ENCODE measurements at places on chromosomes 4 and X.
A peak's percentile ranks its signal among the peaks of the same experiment; 100 is the strongest.

- DNase-seq, result no peak
Measured at GRCh38 chr4:52641854-52642563, 17.1 kb downstream of the USP46 start.

- peak; percentile 40 for DNase-seq
Measured at GRCh38 chrX:147476008-147476407, 435.7 kb upstream of the FMR1 start.

DNA sequence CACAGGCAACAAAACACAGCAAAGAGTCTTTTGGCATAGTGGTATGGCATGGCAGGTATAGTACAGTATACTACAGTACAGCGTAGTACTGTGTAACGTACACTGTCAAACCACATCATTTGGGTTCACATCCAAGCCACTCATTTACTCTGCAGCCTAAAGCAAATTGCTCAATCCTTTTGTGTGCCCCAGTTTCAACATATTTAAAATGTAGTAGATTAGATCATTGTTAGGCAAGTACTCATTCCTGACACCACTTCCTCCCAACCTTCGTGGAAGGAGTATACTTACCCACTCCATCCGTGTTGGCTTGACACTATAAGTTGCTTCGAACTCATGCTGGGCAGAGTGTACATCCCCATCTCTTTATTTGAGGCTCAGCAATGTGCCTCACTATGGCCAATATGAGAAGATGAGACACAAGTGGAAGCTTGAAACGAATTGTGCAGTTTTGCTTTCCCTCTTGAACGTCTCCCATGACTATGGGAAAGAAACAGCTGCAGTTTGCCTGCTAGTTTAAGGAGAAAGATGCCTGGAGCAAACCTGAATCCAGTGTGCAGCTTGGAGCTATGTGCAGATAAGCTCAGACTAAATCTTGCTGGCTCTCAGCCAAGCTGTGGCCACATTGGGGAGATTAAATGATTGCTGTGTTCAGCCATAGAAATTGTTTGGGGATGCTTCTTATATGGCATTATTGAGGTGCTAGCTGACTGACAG, 85.7 kb upstream of the TBL1X start:
- no peak for DNase-seq

DNA sequence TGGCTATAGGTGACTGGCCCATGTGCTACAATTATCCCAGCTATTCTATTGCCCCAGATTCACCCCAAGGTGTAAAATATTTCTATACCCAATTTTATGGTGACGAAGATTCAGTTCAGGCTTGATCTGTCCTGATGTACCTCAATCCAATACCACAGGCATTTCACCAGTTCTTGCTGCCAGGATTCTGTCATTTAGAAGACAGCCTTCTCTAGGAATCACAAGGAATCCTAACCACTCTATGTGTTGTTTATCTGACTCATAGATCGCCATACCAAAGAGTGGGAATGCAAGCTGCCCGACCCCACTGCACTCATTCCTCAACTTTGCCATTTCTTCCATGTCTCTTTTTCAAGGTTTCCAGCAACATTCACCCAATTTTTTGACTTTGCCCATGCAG, 355.0 kb upstream of the EMCN start:
- no peak for DNase-seq

GRCh38 chr4:4559596-4559995, 17.7 kb upstream of the STX18 start:
- no peak for DNase-seq

DNA sequence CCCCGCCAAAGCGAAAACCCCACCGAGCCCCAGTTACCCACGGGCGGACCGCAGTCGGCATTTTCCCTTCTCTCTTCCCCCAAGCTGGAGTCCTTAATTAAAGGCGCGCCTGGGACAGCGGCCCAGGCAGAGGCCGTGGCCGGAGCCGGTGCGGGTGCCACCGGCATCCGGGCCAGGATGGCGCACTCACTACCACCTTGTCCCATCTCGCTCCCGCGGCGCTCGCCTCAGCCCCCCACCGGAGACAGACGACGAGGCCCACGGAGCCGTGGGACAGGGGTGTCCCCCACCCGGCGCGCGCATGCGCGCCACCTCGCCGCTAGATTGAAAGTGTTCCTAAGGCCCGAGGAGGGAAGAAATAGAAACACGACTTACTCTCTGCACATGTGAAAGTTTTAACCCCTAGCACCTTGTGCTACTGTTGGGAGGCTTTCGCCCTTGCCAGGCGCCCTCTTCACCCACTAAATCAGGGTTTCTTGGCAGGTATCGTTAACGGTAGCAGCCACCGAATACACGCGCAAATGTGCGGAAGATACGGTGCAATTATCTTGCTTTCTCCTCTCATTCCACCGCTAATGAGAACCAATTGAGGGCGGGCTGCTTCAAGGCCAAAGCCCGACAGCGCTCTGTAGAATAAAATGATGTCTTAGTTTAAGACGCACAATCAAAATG, 64.3 kb upstream of the CCDC160 start:
- DNase-seq, result peak; percentile 58

- no peak for DNase-seq
Measured at GRCh38 chr4:105139646-105140045, 7.0 kb upstream of the TET2 start.

DNA sequence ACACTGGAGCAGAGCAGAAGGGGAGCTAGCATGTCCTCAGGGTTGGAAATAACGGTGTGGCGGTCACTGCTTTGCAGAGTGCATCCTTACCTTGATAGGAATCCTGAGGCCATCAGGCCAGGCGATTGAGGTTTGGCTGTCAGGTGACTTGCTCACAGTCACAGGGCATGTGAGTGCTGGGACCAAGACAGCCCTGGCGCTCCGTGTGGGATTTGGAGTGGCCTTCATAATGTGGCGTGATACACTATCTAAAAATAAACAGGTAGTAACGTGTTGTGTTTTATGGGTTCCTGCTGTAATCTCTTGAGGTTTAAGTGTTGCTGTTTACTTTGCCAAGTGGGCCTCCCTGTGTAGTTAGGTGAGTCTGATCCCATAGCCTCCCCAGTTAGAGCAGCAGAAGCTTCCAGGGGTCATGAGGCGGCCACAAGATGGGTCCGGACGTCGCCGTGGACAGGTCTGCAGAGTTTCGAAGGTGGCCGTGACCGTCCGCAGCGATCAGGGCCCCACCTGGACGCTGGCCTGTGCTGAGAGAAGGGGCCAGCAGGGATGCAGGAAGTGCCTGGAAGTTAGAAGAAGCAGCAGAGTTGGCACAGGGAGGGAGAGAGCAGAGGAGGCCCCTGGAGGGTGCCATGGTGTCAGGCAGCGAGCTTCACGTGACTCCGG, 27.7 kb downstream of the RGS12 start:
- DNase-seq, result no peak

- DNase-seq, result no peak
Measured at GRCh38 chrX:77450996-77451395, 3.8 kb downstream of the FGF16 start.

- no peak for DNase-seq
Measured at GRCh38 chr4:54754394-54754793, 96.6 kb downstream of the KIT start.

DNA sequence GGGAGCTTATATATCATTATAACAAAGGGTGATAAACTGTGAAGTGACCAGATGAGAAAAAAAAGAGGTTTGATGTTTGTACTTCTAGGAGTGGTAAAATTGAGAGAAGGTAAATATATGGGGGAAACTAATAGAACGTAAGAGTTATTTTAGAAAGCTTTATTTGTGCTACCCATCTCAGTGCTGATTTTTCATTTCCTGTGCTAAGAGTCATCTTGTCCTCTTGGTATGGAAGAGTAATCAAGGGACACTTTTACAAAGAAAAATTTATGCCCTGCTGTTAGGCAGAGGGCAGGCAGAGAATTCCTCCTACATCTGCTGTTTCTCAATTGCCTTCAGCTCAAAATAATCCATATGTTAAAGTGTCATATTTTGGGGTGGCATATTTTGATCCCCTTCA, 49.6 kb upstream of the BMP2K start:
- DNase-seq, result no peak

DNA sequence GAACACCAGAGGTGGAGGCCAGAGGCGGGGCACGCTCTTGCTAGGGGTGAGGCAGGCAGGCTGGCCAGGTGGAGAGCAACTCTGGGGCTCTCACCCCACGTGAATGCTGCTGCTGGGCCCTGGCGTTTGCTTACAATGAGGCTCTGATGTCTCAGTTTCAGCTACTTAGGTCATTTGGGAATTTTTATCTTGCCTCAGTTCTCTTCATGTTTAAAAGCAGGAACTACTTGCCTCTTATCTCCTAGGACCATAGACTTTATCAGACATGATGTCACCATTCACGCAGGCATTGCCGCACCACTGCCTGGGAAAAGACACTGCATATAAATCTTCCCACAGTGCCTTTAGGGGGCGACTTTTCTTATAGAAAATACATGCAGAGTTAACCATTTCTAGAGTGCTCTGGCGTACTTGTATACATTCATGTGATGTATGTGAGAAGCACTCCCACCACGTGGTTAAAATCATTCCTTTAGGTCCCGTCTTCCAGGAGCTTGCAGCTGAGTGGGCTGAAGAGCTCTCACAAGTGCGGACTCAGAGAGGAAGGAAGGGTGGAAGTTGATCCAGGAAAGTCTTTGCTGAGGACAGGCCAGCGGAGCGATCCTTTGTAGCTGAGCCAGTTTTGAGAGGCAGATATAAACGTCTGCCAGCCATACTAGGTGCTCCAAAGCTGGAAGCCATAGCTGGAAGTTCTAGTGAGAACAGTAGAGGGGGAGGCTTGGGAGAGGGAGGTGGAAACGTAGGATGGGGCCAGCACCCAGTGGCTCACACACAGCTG, 84.3 kb upstream of the CLDN34 start:
- DNase-seq, result no peak

- no peak for DNase-seq
Measured at GRCh38 chrX:54708404-54708803, 89.7 kb downstream of the ITIH6 start.

DNA sequence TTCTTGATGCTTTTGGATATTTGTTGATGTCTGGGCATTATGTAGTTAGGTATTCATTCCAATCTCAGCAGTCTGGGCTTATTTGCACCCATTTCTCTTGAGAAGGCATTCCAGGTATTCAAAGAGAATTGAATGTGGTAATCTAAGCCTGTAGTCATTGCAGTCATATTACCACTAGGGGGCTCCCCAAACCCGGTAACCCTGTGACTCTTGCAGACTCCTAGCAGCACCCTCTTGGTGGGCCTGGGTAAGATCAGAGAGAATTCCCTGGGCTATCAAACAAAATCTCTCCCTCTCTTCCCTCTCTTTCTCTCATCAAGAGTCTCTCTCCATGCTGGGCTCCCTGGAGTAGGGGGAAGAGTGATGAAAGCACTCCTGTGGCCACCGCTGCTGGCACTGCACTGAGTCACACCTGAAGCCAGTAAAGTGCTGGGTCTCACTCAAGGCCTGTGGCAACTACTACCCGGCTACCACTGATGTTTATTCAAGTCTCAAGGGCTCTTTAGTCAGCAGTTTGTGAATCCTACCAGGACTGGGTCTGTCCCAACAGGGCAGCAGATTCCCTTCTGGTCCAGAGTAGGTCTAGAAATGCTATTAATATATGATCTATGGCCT, 187.7 kb upstream of the NUDT10 start:
- DNase-seq, result peak; percentile 29

DNA sequence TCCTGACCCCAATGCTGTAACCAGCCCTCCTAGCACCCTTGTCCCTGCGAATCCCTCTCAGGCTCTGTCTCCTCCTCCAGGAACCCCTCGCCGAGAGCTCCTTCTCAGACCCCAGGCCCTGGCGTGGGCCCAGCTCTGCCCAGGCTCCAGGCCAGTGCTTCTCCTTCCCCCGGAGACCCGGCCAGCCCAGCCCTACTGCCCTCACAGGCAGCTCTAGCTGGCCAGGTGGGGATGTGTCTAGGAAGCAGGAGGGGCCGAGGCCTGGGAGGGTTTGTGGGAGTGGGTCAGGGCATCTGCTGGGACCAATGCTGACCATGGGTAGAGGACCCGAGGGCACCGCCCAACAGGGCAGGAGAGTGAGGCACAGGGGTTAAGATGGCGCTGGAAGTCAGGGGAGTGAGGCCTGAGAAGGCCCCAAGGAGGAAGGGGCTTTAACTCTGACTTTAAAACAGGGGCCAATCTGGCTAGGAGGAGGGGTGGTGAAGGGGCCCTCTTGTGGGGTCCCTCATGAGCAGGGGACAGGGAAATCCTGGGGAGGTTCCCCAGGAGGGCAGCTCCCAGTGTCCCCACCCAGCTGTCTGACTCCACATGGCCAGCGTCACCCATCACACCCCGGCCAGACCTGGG, 64.7 kb upstream of the NKX1-1 start:
- DNase-seq, result peak; percentile 31

- DNase-seq, result peak; percentile 55
Measured at GRCh38 chrX:149825424-149825823, 43.7 kb downstream of the MAGEA9 start.

GRCh38 chrX:131745942-131746489, 202.1 kb downstream of the OR13H1 start:
- DNase-seq, result no peak

DNA sequence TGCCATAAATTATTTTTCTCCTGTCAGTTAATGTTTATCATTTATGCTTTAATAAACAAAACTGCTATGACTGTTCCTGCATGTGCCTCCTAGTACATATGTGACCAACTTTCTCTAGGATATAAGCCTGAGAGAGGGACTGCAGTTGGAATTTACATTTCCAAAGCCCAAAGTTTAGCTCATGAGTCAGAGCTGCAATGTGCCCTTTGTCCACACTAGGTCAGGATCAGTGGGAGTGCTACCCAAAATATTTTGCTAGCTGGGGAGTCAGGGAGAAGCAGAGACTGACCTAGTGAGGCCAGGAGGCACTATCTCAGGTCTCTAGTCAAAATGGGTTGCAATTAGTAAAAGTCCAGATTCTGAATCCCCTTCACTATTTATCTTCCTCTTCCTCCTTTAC, 92.7 kb downstream of the AR start:
- DNase-seq, result no peak

DNA sequence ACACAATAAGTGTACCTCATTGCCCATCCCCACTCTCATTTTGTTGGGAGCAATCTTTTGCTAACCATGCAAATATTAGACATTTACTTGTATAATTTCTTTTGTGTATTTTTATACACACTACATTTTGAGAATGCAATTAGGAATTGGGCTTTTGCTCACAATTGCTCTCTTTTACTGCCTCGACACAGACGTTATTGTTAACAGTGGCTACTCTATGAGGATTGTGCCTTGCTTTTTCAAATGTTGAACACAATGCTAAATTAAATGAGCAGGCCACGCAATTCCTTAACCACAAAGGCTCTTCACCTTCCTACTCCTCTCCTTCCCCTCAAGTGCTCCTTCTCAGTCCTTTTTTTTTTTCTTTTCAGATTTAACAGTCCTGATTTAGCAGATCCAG, 42.8 kb upstream of the HPF1 start:
- no peak for DNase-seq

GRCh38 chr4:97912156-97912555, 231.1 kb downstream of the STPG2 start:
- DNase-seq, result no peak
